ENCODE measurements at places on chromosomes 1 and 21. TPM values are rescaled to one million over a fixed set of nuclear protein-coding genes. Genes with fewer than 3 reads are reported as not detected.

TEX50 gene
- total RNA-seq, result not detected

COL9A2 gene
- 16.0 TPM for total RNA-seq

EPB41 gene
- total RNA-seq, result 88.4 TPM

NOS1AP gene
- total RNA-seq, result 0.23 TPM

CELA2B gene
- not detected for total RNA-seq

TACSTD2 gene
- 0.46 TPM for total RNA-seq

PSMG1 gene
- 25.3 TPM for total RNA-seq
